ENCODE measurements at places on chromosomes 3 and 15.

DNA sequence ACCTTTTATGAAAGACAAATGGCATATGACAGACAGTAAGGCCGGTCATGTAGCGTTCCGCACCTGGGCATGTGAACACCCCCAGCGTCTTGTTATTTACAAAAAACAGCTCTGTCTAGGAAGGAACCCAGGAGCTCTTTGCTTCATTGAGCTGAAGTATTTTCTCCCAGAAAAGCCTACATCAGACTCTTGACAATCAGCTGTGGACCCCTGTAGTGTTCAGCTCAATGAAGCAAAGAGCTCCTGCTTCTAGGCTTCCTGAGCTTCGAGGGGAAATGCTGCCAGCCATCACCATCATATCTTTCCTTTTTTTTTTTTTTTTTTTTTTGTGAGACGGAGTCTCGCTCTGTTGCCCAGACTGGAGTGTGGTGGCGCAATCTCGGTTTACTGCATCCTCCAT, 4.1 kb downstream of the ASB14 start:
- DNase-seq, result no peak

DNA sequence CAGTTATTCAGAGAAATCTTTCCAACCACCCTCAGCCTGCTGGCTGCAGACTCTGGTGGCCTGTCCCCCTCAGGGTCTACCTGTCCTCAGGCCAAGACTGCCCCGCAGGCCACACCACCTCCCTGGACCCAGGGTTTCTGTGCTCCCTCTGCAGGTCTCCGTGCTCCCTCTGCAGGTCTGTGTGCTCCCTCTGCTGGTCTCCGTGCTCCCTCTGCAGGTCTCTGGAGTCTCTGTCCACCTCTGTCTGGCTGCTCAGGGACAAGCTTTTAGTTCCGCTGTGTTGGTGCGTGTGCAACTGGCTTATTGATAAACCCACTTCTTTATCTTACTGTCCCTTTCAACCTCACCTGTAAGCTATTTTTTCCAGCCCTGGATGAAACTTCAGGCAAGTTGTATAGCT, 30.1 kb downstream of the BDH1 start:
- no peak for DNase-seq

DNA sequence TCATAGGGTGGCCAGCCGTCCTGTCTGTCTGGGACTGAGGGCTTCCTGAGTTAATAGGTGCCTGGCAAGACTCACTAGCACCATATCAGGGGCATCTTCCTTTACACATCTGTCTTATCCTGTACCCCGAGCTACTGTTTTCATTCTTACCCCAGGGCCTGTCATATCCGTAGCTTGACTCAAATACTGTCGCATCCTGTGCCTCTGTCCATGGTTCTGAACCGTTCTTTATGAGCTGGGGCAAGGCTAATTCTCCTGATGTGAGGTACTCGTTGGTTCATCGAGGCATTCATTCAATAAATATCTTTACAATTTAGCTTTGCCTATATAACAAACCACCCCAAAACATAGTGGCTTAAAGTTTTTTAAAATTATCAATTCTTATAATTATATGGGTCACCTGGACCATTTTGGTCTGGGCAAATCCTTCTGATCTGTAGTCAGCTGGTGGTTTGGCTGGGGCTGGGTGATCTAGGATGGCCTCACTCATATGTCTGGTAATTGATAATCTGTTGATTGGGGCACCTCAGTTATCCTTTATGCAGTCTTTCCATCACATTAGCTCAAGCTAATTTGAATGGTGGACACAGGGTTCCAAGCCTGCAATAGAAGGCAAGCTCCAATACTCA, 121.2 kb downstream of the TLE3 start:
- DNase-seq, result peak; percentile 53

DNA sequence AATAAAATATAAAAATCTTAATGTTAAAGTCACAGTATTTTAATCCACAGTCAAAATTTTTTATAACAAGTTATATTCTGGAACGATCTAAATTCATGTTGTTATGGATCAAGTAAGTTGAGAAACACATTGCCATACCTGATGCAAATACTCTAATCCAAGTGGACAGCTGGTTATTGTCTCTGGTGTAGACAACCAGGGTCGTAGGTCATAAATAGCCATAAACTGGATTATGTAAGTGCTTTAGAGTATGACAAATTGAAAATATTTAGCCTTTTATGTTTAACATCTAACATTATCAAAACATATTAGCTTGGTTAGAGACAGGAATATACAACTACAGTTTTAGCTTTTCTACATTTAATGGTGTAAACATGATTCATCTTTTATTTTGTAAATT, 53.0 kb downstream of the PLSCR2 start:
- DNase-seq, result no peak

Measured in fibroblast of lung (primary cell).